Activated CD4-positive, alpha-beta T cell treated with anti-CD3 and anti-CD28 coated beads, Interleukin-2, amount 10 ng/mL, durations not matched to agents 7 days and 5 days (primary cell): ENCODE measurements at places on chromosomes 4 and X. TPM values are rescaled to one million over a fixed set of nuclear protein-coding genes. Genes with fewer than 3 reads are reported as not detected.

DNA sequence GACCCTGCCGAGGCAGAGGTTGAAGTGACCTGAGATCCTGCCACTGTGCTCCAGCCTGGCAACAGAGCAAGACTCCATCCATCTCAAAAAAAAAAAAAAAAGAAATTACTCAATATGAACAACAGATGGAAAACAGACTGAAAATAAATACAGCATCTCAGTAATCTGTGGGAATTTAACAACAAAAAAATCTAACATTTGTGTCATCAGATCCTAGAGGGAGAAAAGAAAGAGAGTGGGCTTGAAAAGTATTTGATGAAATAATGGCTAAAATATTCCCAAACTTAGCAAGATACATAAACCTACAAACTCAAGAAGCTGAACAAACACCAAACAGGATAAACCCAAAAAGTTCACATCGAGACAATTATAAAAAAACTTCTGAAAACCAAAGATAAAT lies 84.7 kb downstream of the CENPC start:
- no peak for DNase-seq

The PHOX2B gene
- total RNA-seq = not detected

- peak; percentile 12 for DNase-seq
Observed at GRCh38 chr4:24686866-24687692, 102.7 kb upstream of the DHX15 start.

GRCh38 chr4:24024605-24025004 lies 134.8 kb upstream of the PPARGC1A start:
- no peak for DNase-seq

DNA sequence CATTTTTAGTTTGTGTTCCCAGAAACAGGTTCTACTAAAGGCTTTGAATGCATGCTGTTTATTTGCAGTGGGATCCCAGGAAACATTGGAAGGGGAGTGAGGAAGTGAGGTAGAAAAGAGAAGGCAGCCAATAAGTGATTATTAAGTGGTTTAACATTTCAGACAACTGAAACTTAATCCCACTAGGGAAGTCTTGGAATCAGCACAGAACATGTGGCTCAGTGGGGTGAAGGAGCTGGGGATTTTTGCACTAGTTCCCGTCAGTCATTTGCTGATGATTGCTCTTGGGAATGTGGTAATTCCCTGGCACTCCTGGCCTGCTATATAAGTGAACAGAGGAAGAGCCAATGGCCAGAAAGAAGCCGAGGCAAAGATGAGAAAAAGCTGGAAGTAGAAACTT lies 1053.0 kb upstream of the IGFBP7 start:
- DNase-seq = no peak

GRCh38 chr4:47313384-47313783 lies 150.1 kb downstream of the COMMD8 start:
- DNase-seq = no peak

DNA sequence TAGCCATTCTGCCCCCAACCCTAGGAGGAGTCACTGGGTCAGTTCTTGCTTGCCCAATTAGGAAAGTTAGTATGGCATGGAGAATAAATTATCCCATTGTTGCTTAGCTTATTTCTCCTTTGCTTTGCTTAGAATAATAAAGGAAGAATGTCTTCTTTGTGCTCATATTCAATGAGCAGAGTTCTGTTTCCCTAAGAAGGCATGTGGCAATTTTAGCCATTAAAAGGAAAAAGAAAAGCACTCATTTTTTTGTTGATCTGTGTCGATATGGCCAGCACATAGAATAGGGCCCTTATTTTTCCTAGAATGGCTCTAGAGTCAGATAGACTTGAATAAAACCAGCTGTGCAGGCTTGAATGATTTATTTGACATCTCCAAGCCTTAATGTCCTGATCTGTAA lies 166.4 kb upstream of the PPARGC1A start:
- DNase-seq = no peak

GRCh38 chr4:103019308-103020124 lies at the start of gene SLC9B1:
SLC9B1 (minus strand) TSS chr4:103019705; CDS start chr4:102991711, 27,994 bp downstream.
- DNase-seq = peak; percentile 94

The ZAR1 gene
- total RNA-seq = not detected

DNA sequence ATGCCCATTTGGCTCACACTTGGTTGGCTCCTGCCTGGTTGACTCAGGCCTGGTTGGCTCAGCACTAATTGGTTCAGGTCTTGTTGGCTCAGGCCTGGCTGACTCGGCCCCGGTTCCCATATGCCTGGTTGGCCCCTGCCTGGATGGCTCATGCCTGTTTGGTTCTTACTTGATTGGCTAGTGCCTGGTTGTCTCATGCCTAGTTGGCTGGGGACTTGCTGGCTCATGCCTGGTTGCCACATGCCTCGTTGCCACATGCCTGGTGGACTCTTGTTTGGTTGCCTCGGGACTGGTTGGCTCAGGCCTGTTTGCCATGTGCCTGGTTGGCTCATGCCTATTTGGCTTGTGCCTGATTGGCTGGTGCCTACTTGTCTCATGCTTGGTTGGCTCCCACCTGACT lies 103.7 kb downstream of the APOOL start:
- DNase-seq = no peak

The WDR13 gene
- 44.5 TPM for total RNA-seq

DNA sequence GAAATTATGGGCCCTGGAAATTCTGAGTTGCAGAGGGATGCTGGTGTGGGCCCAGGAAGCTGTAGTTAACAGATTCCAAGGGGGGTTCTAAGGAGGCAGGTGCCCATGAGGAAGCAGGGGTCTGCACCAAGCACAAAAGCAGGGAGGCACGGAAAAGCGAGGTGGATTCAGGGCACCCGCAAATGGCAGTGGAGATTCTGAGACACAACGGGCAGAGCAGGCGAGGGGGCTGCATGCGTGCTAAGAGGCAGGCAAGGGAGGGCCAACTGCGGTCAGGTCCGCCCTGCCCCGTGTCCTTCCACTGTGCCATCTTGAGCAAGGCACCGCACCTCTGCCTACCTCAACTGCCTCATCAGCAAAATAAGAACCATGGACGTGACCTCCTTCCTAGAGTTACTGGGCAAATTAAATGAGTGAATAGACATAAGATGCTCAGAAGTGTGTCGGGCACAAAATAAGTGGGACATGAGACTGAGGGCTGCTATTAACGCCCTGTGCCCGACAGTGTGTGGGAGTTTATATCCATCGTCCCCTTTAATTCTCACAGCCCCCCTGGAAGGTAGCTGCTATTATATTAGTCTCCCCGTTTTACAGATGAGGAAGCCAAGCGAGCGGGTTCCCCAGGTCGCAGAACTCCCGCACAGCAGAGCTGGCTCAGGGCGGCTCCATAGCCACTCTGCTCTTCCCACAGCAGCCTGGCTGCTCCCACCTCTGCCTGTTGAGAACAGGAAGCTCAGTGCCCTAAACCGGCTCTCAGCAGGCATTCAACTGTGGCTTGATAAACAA lies 67.6 kb downstream of the PPP2R2C start:
- no peak for DNase-seq

DNA sequence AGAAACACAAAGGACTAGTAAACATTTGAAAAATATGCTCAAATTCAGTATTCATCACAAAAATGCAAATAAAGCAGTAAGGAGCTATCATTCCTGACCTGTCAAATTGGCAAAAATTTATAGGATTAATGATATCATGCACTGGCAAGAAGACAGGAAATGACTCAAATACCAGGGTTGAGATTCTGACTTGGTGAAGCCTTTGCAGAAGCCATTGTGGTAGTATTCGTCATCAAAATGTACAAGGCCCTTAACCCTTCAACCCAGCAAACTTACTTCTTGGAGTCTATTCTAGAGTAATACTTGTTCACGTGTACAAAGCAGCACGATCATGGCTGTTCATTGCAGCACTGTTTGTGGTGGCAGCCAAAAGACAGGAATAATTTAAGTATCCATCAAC lies 132.4 kb downstream of the ENOX2 start:
- no peak for DNase-seq

DNA sequence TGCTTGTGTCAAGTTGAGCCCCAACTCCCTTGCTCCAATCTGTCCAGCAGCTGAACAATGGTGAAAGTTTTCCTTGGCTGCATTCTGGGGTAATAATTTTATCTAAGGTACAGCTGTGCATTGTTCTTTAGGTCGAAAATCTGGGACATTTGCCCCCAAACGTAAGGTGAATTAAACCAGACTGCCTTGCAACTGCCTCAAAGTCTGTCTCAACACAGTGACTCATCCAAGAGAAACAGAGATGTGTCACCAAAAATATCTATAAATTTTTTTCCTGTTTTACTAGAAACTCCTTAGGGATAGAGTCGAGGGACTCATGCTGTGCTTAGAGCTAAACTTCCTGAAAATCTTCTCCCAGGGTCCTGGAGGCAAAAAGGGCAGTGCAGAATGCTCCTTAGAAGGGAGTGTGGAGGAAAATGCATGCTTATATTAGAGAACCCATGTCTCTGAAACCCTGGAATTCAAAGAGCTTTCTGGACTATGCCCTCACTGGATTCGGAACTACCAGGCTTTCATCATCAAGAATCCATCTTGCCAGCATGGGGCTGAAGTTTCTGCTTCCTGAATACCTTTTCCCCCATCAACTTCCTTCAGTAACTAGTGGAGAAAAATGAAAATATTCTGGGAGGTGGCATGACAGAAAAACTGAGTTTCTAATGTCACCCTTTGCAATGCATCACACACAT lies 115.7 kb downstream of the PALLD start:
- DNase-seq = no peak

- DNase-seq = no peak
Observed at GRCh38 chr4:176443646-176444409, 124.1 kb downstream of the SPCS3 start.

GRCh38 chrX:118480172-118480571 lies 15.4 kb upstream of the DOCK11 start:
- DNase-seq = no peak

GRCh38 chr4:2087170-2087569 lies 28.0 kb downstream of the NAT8L start:
- DNase-seq = no peak

DNA sequence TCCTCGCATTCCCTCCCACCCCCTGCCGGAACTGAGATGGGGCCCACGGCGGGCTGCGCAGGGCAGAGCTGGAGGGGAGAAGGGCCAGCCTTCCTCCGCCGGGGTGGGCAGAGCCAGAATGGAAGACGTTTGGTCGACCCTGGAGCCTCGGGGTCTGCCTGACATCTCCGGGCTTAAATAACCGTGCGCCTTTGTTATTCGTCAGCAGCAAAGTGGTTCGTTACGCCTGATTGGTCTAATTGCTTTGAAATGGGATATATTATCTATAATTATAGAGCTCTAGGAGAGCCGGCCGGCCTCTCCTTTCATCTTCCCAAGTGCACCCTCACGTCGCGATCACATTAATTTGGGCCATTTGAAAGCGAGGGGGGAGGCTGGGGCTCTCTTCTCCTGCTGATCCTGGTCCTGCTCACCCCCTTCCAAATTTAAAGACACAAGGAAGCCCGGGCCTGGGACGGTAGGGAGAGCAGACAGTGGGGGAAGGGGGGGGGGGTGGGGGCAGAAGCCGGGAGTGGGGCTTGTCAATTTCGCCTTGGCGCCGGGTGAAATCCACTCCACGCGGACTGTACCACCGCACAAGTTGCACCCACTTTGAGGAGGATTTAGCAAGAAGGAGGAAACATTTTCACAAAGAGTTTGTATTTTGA lies 4.7 kb upstream of the MSX1 start:
- no peak for DNase-seq

DNA sequence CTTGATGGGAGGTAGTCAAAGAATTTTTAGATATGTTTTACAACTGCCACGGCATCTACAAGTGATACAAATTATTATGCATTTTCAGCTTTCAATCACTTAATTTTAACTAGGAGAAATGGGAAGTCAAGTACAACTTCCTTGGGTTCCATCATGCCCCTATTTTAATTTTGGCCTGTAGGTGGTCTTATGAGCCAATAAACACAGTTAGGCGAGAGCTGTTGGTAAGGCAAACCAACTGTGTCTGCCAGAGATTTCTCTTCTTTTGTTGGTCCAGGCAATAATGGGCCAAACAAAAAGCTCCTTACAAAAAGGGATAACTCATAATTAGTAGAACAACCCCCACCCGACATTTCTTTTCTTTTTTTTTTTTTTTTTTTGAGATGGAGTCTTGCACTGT lies 63.3 kb upstream of the ARX start:
- DNase-seq = no peak

DNA sequence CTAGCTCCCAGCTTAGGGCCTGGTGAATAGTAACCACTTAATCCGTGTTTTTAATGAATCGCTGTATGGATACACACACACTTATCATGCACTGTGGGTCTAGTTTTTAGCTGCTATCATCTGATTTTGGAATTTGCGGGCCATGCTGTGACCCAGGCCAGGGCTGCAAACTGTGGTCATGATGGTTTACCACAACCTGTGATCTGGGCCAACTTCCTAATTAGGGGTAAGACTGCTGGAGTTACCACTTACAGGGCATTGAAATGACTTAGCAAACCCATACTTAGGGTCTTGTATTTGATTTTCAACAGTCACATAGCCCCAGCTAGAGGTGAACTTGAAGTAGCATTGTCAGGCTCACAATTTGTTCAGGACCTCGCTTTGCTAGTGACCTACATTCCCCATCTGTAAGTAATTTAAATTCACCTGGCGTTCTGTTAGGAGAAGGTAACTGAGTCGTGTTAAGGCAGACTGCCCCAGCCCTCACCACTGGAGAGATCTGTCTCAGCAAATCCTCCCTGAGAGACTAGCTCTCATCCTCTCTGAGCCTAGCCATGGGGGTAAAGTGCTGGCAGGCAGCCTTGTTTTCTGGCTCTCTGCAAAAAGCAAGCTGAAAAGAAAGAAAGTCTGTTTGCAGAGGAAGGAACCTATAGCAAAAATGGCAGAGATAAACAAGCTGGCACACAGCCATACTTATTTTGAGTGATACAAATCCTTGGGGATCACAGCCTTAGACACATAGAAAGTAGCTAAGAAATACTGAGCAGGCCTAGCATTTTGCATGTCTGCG lies 33.8 kb upstream of the EGFL6 start:
- DNase-seq = no peak

The IL2RG gene
- 447 TPM for total RNA-seq

DNA sequence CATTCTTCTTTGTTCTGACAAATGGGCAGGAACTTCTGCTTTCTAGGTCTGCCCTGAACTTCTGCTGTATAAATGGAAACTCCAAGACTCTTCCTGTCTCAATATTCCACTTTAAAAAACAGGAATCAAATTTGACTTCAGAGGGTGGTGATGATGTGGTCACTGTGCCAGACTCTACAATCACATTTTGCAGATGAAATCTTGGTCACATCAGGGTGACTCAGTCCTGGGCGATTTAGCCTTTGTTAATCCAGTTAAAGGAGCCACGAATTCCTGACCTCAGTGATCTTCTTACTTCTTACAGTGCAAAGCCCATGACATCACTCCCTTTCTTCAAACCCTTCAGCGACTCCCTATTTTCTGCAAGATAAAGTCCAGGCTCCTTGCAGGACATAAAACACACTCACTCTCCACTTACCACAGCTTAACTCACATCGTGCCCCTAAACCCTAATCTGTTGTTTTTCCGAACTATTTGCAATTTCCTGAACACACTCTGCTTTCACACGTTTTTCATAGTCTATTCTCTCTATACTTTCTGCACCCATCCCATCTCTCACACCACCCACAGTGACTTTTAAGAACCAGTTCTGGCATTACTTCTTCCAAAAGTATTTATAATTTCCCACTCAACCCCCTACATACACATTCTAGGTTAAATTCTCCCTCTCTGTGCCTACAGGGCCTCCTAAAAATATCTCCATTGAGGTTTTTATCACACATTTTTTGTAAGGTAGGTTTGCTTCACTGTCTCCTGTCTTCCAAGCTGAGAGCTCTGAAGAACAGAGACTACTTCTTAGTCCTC lies 11.1 kb downstream of the GASK1B start:
- DNase-seq = no peak
